ENCODE measurements at places on chromosomes 4 and X. TPM values are rescaled to one million over a fixed set of nuclear protein-coding genes. Genes with fewer than 3 reads are reported as not detected.
A peak's percentile ranks its signal among the peaks of the same experiment; 100 is the strongest.

Gene HEPH
- polyA plus RNA-seq, result 53.7 TPM

- no peak for DNase-seq
Observed at GRCh38 chrX:136497556-136498052, at the start of gene HTATSF1. Gene HTATSF1, plus strand, starts transcription at chrX:136497592. Its CDS starts 93 bp downstream, at chrX:136497685.

- peak; percentile 50 for DNase-seq
Observed at GRCh38 chrX:13028871-13029636, 15.4 kb downstream of the FAM9C start.

Gene CLCN4
- polyA plus RNA-seq, result 6.2 TPM

DNA sequence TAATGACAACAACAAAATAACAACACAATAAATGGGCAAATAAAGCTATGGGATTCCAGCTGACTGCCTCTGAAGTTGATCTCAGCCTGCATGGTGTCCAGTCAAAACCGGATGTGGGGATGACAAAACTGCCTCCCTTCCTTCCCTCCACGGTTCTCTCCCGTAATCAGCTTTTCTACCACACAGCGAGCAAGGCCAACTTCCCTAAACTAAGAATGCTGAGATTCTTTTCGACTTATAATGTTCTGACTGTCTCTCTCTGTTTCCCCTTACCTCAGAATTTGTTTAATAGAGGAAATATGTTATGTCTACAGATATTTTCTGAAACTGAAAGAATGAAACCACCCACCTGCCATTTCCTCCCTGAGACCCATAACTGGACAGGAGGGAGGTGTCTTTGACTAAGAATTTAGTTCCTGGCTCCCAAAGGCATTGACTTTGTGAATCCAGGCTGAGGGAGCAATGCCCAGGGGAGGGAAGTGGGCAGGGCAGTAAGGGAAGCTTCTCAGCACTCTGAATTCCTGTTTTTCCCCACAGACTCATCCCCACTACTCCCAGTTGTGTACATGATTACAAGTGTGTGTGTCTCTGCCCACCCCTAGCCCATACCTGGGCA is 1.0 kb upstream of the TLR1 start:
- no peak for DNase-seq

DNA sequence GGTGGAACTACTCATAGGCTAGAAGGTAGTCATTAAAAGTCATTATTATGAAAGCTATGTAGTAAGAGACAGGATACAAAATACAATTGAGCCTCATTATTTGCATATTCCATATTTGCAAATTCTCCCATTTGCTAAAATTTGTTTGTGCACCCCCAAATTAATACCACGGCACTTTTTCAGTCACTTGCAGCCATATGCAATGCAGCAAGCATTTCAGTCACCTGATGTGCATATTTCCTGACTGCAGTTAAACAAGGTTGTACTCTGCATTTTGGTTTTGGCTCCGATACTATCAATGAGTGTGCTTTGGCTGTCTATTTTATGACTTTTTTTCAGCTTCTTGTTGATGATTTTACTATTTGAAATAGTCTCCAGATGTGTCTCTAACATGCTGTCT is 62.9 kb downstream of the ZNF330 start:
- no peak for DNase-seq

Gene NXF2
- polyA plus RNA-seq, result 0.34 TPM

DNA sequence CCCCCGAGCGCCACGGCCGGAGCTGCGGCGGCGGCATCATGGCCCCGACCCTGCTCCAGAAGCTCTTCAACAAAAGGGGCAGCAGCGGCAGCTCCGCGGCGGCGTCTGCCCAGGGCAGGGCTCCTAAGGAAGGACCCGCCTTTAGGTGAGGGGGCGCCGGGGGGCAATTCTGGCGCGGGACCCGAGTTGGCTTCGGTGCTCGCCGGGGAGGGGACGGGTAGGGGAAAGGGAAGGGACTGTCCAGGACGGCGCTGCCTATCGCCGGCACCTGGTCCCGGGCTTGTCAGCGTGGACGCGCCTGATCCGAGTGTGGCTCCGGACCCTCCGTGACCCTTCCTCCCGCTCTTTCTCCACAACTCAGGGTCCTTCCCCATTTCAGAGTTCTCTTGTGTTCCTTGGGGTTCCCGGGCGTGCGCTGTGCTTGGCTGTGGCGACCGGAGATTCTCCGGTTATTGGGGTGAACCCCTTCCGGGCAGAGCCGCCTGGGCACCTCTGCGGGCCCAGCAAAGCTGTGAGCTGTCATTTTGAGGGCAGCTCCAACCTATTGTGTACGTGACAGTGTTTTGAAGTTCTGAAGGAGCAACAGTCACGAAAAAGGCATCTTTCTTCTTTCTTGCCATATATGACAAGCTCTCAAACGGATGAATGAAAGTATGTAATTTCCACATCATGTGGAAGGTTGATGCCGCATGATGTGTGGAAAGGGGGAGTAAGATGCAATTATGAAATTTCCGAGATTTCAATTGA is 522 bp downstream of the FNIP2 start:
- DNase-seq, result no peak

DNA sequence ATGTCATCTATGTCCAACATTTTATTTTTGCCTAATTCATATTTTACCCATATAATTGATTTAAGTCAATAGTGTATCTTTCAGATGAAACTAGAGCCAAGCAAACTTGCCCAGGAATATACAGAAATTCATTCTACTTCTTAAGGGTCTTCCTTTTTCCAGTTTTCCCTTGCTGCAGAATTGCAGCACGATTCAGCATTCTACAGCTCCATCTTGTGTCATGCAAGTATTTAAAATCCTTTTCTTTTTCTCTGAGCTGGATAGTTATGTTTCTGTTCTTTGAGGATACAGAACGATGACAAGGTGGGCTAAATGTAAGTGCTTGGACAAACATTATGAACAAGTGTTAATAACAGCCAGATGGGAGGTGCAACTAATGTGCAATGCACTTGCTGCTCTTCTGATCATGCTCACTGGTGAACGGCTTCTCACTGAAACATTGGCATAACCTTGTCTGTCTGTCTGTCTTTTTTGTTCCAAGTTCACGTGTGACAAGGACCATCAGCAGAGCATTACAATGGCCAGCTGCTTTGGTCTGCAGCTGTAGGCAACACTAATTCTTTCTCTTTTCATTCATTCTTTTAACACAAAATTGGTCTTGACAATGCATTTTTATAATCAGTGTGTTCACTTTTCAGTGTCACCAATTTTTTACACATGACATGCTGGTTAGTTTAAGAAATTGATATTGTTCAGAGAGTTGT is 1821.7 kb downstream of the ARAP2 start:
- peak; percentile 8 for DNase-seq

- no peak for DNase-seq
Observed at GRCh38 chr4:4574052-4574451, 32.2 kb upstream of the STX18 start.

DNA sequence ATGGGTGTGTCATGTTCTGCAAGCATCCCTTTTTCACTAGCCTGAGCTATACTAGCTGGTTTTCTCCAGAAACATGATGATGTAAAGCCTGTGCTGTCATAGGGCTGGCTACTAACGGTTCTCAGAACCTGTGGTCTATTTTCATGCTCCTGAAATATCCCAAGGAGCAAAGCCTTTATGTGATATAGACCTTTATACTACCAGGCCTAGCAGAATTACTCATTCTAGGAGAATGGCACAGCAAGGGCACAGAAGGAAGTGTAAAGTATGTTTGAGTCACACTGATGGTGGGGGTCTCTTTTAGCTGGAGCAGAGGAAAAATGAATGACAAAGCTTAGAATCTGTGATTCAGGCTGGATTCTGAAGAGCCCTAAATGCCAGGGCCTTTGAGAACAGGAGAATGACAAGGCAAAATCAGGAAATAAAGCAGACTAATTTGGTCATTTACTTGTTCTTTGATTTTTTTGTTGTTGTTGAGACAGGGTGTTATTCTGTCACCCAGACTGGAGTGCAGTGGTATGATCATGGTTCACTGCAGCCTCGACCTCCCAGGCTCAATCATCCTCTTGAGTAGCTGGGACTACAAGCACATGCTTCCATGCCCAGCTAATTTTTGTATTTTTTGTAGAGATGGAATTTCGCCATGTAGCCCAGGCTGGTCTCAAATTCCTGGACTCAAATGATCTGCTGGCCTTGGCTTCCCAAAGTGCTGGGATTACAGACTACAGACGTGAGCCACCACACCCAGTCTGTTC is 11.8 kb downstream of the TCEAL1 start:
- DNase-seq, result no peak

DNA sequence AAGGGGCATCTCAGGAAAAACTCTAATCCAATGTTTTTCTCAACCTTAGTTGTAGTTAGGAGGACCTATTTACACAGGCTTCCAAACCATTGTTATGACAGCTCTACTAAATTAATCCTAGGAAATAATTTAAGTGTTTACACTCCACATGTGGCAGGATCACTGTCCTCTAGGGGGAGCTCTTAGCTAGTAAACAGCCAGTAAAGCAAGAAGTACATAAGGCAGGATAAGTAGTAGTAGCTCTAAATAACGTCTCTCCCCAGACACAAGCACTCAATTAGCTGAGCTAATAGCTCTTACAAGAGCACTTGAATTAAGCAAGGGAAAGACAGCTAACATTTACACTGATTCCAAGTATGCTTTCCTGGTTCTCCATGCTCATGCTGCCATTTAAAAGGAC is 37.3 kb downstream of the NUDT11 start:
- DNase-seq, result no peak

Gene FAM114A1
- 85.1 TPM for polyA plus RNA-seq

Gene COL25A1
- 12.5 TPM for polyA plus RNA-seq

Gene WDR17
- polyA plus RNA-seq, result 7.3 TPM

DNA sequence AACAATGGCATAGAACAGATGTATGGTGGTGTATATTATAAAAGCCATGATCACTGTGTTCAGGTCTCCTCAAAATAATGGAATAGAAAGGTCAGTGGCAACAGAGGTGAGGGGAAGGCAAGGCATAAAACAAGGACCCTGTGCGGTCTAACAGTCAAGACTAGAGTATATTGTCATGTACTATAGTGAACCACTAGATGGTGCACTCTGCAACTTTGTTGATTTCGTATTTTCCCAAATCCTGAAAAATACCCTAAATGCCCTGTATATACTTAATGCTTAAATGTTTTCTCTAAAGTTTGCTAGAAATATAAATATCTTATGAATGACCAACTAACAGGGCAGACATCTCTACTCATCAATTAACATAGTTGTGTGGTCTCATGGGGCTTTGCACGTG is 453.0 kb downstream of the PCDH11X start:
- no peak for DNase-seq

DNA sequence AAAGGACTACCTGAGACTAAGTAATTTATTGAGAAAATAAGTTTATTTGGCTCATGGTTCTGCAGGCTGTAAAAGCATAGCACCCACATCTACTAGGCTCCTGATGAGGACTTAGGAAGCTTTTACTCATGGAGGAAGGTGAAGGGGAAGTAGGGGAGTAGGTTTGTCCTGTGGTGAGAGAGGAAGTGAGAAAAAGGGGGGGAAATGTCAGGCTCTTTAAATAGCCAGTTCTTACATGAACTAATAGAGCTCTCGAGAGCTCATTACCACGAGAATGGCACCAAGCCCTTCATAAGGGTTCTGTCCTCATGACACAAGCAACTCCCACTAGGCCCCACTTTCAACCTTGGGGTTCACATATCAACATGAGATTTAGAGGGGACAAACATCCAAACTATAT is 125.5 kb upstream of the NRK start:
- DNase-seq, result no peak

Gene EFHC2
- polyA plus RNA-seq, result 10.1 TPM

DNA sequence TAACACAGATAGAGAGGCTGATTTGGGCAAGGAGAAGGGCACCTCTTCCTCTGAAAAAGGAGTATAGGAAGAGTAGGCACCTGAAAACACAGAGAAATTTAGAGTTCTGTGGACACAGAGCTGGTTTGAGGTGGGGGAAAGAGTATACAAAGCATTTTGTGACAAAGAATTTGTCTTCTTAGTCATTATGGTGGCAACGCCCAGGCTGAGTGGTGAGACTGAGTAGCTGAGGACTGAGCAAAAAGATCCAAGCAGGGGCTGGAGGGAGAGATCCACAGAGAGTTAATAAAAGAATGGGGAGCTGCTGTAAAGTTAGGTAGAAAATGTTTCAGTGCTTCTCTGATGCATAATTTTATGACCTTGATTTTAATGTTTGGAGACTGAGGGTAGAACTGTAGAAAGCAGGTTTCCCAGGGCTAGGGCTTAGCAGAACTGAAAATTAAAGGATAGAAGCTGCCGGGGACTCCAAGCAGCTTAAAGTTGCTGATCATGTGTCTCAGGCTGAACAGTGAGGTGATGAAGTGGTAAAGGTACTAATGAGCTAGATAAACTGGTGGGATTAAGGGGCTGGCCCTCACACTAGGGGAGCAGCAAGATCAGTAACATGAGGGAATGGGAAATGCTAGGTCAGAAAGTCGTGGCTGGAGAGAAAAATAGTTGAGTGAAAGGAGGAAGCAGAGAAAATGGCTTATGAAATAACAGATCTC is 118.9 kb downstream of the CEP44 start:
- DNase-seq, result no peak

Gene AWAT2
- not detected for polyA plus RNA-seq

DNA sequence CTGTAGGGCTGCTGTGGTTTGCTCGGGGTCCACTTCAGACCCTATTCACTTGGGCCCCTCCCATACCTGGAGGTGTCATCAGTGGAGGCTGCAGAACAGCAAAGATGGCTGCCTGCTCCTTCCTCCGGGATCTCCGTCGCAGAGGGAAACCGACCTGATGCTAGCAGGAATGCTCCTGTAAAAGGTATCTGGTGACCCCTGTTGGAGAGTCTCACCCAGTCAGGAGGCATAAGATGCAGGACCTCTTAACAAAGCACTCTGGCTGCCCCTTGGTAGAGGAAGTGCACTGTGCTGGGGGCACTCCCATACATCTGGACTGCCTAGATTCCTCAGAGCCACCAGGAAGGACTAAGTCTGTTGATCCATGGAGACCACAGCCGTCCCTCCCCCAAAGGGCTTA is 296.9 kb downstream of the GRID2 start:
- no peak for DNase-seq

Gene KLB
- polyA plus RNA-seq, result 0.24 TPM

Gene ERCC6L
- polyA plus RNA-seq, result 3.9 TPM

DNA sequence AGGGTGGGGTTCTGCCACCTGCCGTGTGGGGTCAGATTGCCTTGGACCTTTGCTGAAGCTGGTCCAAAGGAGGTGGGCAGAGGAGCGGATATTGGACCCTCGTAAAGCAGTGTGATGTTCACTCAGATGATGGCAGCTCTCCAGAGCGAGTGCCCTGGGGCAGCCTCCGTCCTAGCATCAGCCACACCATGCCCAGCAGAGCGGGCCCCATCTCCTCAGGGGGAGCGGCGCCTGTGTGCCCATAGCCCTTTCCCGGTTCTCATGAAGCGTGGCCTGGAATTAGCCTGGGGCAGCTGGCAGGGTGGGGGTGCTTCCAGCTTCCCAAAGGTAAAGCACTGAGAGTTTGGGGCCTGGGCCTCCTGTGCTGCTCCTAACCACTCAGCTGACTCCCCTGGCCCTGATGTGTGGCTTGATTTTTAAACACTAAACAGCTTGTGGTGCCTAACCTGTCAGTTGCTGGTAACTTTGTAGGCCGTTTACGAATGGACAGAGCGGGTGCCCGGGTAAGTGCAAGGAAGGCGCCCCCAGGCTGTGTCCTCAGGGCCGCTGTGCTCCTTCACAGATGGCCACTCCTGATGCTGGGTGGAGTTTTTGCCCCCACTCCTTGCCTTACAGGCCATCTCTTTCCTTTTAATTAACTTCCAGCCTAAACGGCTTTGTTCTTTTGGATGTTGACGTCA is 36.0 kb downstream of the NOP14 start:
- no peak for DNase-seq

Gene SYTL5
- polyA plus RNA-seq, result 3.9 TPM

Data from left renal pelvis (tissue), 4 donors.